ENCODE measurements at places on chromosomes 6 and 20. TPM values are rescaled to one million over a fixed set of nuclear protein-coding genes. Genes with fewer than 3 reads are reported as not detected.

SLX4IP gene
- total RNA-seq, result 4.3 TPM

MAPK13 gene
- 3.6 TPM for total RNA-seq

LCA5 gene
- total RNA-seq, result 5.8 TPM

RAET1L gene
- total RNA-seq, result not detected

OGFRL1 gene
- total RNA-seq, result 11.4 TPM

TMEM244 gene
- total RNA-seq, result not detected

SIRPD gene
- not detected for total RNA-seq

WFDC10B gene
- total RNA-seq, result not detected

GPX5 gene
- not detected for total RNA-seq

LAMA4 gene
- 307 TPM for total RNA-seq
